Esophagus squamous epithelium (tissue), 5 donors: ENCODE measurements at places on chromosomes 12 and 14. TPM values are rescaled to one million over a fixed set of nuclear protein-coding genes. Genes with fewer than 3 reads are reported as not detected.

DNA sequence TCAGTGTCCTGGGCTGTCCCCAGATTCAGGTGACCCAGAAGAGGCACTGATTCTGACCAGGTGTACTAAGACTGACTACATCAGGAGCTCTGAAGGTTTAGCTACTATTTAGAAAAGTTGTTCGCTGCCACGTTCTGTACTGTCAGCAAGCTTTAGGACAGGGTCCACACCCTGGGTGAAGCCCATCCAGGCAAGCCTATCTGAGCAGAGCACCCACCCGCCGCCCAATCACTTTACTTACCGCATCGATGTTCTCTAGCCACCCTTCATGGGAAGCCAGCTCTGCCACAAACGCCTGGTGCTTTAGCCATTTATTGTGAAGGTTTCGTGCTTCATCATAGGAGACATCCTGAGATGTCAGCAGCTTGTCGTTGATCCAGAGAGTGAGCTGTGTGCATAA is 79.8 kb downstream of the PLEKHG3 start:
- DNase-seq, result no peak
- H3K4me1 ChIP-seq, result peaks cover 8% of the 10 kb centered on the region
- no peaks in the 10 kb centered on the region for H3K27me3 ChIP-seq

The EGLN3 gene
- 11.4 TPM for total RNA-seq

DNA sequence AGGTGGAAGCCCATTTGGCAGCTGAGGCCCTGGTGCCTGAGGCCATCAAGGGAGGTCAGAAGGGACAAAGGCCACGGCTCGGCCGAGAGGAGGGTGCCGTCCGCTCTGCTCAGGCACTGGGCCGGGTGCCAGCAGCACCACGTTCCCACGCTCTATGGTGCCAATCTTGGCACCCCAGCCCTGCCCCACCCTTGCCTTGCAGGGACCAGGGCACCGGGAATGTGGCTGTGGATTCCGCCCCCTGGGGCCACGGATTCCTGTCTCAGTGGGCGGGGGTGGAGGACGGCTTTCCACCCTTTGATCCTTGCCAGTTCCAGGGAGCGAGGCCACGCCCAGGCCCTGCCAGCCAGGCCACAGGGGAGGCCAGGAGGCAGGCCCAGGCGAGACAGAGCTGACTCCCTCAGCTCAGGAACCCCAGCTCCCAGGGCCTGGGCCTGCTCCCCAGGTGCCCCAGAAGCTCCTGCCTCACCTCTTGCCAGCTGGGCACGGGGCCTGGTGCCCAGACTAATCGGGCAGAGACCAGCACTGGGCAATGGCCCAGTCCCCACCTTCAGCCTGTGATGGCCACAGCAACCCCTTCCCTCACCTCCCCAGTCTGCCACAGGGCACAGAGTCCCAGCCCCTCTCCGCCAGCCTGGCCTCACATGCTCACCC is 26.4 kb upstream of the GPR132 start:
- no peaks in the 10 kb centered on the region for H3K27me3 ChIP-seq
- no peak for DNase-seq
- H3K36me3 ChIP-seq, result no peaks in the 10 kb centered on the region

DNA sequence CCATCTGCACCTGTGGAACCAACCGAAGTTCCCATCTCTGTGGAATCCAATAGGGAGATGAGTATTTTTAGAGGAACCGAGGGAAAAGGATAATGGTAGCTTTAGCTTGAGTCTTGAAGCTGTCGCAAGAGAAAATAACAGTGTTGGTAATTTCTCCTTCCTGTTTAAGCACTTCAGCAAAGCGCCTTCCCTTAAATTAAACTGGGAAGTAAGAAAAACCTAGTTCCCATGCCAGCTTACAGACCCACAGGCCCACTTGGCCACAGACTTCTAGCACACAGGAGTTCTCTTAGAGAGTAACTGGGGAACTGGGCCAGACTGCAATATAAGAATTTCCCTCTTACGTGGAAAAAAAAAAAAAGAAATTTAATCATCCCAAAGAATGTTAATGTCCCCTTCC is 223.8 kb downstream of the EFCAB11 start:
- H3K27me3 ChIP-seq, result no peaks in the 10 kb centered on the region
- no peaks in the 10 kb centered on the region for H3K4me1 ChIP-seq
- H3K27ac ChIP-seq, result no peak overlapping the region
- no peak for DNase-seq

DNA sequence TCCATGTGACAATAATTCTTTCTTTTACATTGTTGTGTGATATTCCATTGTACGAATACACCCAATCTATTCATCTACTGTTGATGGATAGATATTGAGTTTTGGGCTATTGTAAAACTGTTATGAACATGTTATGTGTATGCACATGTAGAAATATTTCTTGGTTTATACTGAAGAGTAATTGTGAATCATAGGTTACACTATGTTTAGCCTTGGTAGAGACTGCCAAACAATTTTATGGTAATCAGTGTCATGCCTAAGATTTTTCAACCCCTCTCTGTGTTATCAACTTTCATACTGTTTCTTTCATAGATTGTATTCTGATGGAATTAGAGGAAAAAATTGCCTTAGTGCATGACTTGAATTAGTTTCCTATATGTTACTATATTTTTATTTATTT is 39.5 kb downstream of the FRMD6 start:
- no peaks in the 10 kb centered on the region for H3K36me3 ChIP-seq
- H3K4me3 ChIP-seq, result no peak overlapping the region
- H3K27ac ChIP-seq, result no peak overlapping the region
- H3K4me1 ChIP-seq, result no peaks in the 10 kb centered on the region

The SSPN gene
- total RNA-seq, result 11.3 TPM
